T follicular helper cell (primary cell): ENCODE measurements at places on chromosomes 11 and 22.
A peak's percentile ranks its signal among the peaks of the same experiment; 100 is the strongest.

DNA sequence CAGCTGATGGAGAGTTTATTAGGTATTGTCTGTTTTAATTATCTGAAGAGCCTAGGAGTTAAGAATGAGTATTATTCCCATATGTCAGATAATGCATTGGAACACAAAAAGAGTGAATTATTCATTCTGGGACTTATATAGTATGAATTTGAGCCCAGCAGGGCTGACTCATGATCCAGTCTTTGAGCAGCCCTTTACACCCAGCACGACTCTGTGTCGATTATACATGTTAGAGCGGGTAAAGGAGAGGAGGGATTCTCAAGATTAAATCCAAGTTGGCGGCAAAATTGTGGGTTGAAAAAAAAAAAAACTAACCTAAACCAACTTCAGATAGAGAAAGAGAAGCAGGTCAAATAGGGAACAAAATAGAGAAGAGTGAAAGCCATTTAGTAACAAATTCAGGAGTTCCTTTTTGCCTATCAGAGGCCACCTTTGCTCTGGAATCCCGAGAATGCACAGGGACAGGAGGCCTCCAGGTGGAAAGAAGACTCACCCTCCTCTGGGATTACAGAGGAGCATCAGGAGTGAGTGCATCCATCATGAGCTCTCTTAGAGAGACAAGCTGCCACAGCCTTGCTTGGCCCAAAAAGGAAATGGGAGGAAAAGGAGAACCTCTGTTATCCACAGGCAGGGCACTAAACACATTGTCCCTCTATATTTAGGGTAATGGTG is 3.1 kb downstream of the MRGPRX1 start:
- DNase-seq = no peak

DNA sequence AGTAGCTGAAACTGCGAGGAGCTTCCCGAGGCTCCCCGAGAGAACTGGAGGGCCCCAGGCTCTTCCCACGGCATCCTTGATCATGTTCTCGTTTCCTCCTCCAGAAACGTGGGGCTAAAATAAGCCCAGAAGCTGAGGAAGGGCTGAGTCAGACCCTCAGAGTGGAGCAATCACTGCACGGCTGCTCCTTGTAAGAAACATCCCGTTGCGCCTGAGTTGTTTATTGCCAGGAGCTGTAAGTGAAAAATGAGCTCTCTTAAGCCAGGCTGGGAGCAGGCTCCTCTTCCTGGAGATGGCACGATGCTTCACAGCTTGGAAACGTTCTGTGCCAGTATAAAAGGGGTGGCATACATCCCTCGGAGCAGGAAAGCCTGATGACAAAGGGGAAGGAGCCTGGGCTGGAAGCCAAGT is 47.3 kb upstream of the SYN3 start:
- no peak for DNase-seq

GRCh38 chr22:43880541-43880991 is 11.2 kb downstream of the PNPLA5 start:
- DNase-seq = no peak

DNA sequence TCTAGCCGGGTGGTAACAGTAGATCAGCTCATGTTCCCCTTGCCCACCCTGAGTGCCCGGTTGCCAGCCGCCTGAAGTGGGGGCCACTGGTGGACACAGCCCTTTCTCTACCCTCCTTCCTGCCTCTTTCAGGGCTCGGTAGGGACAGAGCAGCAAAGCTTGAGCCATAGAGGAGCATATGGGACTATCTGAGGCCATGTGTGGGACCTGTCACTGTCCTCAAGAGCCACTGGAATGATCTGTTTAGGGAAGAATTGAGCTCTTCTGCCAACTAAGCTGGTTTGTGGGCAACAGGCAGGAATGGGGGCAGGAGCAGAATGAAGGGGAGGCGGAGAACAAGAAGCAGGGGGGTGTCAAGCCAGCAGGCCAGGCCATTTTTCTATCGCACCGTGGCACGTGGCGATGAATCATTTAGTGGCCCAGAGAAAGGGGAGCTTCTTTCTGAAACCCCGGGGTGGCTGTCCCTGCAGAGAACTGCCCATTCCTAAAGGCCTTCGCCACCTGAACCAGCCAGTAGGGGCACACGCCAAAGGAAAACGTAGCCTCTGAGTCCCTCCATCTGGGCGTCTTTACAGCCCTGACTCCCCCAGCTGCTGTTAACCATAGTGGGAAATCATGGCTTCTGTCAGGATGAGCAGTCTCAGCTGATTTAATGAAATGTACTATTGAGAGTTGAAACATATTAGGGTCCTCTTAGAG is 8.8 kb downstream of the ASPHD2 start:
- no peak for DNase-seq

DNA sequence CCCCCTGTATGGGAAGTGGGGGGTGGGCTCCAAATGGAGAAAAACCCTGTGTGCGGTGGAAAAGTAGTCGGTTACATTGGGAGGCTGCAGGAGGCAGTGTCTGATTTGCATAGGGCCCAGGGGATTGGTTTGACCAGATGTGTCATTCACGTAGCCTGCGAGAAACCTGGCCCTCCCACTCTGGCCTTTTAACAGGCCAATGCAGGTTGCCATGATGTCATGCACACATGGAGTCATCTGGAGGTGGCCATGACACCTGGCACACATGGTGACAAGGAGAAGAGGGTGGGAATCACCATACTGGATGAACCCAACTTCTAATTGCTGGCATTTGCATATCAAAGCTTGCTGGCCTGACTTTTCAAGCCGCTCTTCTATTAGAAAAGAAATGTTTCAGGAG is 50.6 kb downstream of the FAM181B start:
- no peak for DNase-seq

- no peak for DNase-seq
Measured at GRCh38 chr11:40688369-40688768, 771.1 kb downstream of the LRRC4C start.

DNA sequence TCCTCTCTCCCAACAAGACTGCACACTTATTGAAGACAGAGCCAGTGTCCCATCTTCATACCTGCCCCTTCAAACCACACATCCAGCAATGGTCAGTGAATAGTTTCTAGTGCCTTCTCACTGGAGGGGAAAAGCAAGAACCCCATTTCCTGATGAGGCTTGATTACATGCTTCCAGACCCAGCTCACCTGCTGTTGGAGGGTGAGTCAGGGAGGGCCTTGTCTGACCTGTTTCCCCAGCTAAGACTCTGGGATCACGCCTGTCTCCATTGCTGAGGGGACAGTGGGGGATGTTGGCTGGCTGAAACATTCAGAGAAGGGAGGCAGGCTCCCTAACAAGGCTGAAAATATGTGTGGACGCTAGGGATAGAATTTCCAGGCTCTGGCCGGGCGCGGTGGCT is 27.5 kb upstream of the ZDHHC13 start:
- no peak for DNase-seq

GRCh38 chr22:30029512-30029911 is 50.8 kb upstream of the HORMAD2 start:
- DNase-seq = no peak

DNA sequence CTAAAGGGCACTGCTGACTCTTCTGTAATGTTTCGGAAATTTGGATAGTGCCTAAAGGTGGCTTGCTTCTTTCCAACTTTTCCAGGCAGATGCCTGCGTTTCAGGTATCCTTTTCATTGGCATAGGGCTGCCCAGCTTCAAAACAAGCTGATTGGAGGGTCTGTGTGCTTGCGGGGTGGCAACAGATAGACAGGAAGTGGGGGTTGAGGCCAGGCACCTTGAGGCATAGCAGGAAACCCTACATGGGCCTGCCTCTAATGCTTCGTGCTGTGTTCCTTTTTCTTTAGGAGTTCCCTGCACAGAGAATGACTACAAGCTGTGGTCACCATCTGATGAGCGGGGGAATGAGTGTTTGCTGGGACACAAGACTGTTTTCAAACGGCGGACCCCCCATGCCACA is 92.2 kb upstream of the SORL1-AS1 start:
- DNase-seq = no peak

- peak; percentile 70 for DNase-seq
Measured at GRCh38 chr11:117814766-117815261, 9.7 kb downstream of the FXYD2 start.

- DNase-seq = no peak
Measured at GRCh38 chr22:36988075-36988832, 31.0 kb downstream of the TST start.

DNA sequence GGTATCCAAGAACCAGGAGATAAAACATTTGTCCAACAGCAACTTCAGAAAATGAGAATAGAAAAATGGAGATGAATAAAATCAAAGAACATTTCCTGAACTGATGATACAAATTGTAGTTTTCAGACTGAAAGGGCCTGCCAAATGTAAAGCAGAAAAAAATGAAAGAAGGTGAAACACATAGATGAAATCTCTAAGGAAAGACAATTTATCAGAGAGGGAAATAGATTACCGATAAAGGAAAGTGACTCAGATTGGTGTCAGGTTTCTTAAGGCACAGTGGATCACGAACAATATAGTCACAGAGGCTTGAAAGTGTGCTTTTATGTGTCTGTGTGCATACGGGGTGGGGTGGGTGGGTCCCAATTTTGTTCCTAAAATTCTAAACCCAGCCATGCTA is 4.1 kb upstream of the STT3A start:
- DNase-seq = no peak

GRCh38 chr11:16925561-16926065 is 88.6 kb downstream of the PLEKHA7 start:
- no peak for DNase-seq

GRCh38 chr11:27293515-27294417 is 69.2 kb downstream of the CCDC34 start:
- no peak for DNase-seq

DNA sequence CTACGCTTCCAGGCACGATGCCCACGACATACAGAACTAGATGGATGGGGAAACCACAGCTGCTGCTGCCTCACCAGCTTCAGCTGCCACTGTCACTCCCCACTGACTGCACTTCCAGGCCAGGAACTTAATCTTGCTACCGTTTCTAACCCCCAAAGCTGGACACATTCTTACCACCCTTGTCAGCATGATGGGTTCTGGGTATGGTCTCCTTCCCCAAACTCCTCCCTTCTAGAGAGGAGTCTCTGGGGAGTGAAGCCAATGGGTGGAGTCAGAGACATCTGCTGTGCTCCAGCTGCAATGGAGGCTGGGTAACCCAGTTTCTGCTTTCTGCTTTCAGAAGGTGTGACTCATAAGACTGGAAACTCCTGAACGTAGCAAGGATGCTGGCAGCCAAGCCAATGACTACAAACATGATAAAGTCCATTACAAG is 87.0 kb upstream of the THY1 start:
- no peak for DNase-seq

DNA sequence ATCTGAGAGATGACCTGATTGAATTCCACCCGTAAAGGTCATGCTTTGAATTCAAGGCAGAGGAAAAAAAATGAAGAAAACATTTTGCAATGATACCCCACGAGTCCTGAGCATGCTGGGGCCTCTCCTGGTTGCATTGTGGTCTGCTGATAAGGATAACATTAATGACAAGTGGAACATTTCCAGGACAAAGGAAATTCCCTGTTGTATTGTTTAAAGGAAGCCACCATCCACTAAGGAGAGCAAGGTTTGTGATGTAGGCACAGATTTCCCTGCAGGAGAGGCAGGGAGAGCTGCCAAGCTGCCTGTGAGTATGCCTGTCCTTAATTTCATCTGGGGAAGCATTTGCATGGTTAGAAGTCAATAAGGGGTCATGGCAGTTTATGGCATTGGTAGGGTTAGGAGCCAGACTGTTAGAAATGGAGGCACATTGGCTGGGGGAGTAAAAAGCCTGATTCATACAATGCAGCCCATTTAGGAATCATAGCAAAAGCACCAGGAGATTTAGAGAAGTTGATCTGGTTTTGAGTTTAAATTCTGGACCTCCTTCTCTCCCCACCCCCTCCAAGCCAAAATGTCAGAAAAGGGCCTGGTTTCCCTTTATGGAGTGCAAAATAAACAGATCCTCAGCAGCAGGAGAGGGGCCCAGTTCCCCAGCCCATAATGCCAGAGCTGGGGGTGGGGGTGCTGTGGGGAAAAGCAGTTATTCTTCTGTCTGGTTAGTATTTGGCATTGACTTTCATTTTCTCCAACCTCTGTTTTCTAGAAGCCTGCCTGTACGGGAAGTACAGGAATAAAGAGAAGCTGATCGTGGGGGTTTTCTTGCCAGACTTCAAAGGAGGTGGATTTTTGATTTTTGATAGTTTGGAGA is 22.1 kb downstream of the FLI1 start:
- no peak for DNase-seq

DNA sequence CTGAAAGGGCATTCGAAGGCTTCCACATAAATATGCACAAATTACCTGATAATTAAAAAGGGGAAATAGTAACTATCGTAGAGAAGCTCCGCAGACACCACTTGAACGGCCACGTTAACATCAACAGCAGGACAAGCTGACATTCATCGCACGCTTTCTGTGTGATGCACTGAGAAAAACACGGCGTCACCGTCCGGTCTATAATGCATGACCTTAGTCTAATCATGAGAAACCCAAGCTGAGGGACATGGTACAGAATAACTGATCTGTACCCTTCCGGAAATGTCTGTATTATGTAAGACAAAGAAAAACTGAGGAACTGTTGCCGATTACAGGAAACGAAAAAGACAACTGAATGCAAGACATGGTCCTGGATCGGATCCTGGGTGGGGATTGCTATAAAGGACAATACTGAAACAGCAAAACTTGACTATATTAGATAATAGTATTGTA is 678 bp upstream of the RANGAP1 start:
- peak; percentile 32 for DNase-seq

- DNase-seq = no peak
Measured at GRCh38 chr11:57571606-57572005, 4.1 kb upstream of the UBE2L6 start.

DNA sequence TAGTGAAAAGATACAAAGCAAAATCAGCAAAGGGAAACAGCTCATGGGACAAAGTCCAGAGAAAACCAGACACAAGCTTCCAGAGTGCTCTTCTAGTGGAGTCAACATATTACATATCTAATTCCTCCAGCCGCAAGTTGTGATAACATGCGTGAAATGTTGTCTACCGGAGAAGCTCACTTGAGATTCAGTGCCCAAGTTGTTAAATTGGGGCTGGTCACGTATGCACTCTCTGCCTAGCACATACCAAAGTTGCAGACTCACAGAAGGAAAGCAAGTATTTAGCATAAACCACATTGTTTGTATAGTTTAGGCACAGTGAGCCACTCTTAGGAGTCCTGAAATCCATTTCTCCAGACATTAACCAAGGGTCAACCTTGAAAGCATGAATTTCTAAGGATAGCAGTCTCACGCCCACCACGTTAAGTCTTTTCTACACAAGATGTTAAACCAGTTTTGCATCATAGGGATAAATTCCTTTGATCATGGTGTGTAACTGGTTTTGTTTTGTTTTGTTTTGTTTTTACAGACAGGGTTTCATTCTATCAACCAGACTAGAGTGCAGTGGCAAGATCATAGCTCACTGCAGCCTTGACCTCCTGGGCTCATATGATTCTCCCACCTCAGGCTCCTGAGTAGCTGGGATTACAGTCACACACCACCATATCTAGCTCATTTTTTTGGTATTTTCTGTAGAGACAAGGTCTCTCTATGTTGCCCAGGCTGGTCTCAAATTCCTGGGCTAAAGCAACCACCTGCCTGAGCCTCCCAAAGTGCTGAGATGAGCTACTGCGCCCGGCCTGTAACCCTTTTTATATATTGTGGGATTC is 39.5 kb upstream of the EP300 start:
- DNase-seq = no peak

- no peak for DNase-seq
Measured at GRCh38 chr11:68311160-68312116, 953 bp upstream of the LRP5 start.
